ENCODE measurements at places on chromosomes 3 and 15. TPM values are rescaled to one million over a fixed set of nuclear protein-coding genes. Genes with fewer than 3 reads are reported as not detected.

SST gene
- total RNA-seq = not detected

SLC28A1 gene
- total RNA-seq = not detected

PLSCR2 gene
- not detected for total RNA-seq

LEKR1 gene
- total RNA-seq = not detected

KIF9 gene
- not detected for total RNA-seq

HERC2 gene
- 42.7 TPM for total RNA-seq

SERINC4 gene
- total RNA-seq = not detected

MYLK gene
- 196 TPM for total RNA-seq

DNA sequence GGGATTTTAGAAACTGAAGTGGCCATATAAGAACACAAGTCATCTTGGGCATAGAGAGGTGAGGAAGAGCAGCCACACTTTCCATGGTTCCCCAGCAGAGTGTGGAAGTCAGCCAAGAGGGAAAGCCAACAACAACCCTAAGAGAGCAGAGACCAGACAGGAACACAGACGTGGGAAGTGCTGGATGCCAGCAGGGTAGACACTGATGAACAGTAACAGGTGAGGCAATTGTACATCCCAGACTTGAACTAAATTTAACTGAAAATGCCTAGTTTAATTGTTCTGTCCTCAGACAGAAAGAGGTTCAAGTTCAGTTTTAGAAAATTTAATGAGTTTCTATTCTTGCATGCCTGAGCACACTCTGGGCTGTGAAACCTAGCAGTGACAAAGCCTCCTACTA is 212.1 kb downstream of the ATP8B4 start:
- no peak for DNase-seq

DNA sequence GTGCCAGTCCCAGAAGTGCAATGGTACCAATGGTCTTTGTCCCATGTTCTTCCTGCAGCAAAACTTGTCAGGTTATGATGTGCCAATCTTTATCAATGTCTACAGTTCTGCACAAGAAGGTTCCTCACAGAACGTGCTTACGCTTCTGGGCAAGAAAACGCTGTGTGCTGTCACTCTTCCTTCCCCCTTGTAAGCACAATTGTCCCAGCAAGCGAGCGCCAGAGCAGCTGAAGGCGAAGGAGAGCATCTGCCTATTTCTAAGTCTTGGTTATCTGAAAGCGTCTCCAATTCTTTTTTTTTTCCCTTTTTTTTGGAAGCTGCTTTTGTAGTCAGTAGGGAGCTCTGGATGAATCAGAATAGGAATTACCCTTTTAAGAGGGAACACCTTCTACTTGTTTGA is 514.4 kb downstream of the FGF12 start:
- DNase-seq = no peak

DNA sequence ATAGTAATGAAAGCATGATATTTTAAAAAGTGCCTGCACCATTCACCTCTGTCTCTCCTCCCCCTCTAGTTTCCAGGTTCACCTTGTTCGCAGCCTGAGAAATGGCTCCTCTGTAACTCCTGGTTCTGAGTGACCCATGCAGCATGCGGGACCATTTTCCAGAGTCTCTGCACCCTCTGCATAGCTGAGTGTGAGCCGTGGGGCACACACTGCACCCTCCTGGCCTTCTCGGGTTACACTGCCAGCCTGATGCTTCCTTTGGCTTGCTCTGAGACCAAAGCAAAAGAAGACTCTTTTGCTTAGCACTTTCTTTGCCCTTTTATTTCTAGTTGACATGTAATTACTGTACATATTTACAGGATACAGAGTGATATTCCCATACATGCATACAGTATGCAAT is 287.3 kb downstream of the GABRG3 start:
- DNase-seq = no peak

DNA sequence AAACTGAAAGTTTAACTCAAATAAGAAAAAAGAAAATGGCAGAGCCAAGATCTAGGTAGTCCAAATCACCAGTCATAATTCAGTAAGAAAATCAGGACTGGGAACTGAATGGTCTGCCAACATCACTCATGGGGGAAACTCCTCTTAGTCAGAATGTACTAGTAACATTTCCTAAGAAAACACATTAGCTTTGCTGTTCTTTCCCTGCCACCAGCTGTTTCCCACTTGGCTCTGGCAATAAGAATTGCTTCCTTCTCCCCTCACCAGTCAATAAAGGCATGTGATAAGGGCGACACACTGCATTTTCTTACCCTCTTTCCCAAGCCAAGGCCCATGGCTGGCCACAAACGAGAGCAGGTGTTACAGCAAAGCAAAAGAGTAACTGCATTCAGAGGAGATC is 46.1 kb downstream of the PIK3R4 start:
- peak; percentile 64 for DNase-seq

DNA sequence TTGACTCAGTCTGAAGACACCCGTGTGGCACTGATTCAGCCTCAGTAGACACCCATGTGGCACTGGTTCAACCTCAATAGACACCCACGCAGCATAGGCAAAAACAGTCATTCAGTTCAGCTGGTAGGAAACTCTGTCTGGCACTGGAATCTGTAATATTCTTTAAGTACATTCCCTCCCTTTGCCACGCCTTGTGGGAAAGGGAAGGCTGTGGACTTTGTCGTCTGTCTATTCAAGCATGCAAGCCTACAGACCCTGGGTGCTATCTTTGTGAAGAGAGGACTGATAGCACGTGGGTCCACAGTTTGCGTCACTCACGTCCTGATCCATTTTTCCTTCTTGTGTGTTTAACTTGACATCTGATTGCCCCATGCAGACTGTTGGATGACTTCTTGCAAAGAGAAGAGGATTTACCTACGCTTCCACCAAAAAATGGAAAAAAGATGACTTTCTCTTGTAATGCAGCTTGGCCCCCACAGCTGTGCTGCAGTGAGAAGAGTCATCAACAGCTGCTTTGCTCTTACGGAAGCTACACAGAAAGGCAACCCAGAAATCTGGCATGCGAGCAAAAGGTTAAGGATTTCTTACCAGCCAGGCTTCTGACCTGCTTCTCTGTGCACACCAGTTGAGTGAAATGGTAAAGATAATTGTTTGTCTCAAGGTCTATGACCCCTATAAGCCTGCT is 278.1 kb downstream of the ULK4 start:
- DNase-seq = no peak

GRCh38 chr3:28089527-28089897 is 151.9 kb upstream of the CMC1 start:
- no peak for DNase-seq

- DNase-seq = no peak
These were observed 20.4 kb downstream of the NSUN3 start for GRCh38 chr3:94083261-94083660.

DNA sequence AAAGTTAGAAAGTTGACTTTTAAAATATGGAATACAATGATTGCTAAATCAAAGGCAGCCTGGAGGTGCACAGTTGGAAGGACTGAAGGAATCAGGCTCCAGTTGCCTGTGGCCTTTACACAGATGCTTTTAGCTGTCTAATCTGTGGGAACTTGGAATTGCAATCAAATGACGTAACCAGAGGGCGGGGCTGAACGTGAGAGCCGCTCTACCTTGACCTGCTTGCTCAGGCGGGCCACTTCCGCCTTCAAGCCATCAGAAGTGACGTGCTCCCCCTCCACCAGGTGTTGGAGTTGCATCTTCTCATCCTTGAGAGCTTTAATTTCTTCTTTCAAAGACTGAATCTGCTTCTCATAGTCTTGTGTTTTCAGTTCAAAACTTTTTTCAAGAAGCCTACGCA is 37.7 kb upstream of the GNB5 start:
- no peak for DNase-seq

GRCh38 chr15:40084650-40085049 is 24.0 kb downstream of the BMF start:
- no peak for DNase-seq

GRCh38 chr15:83919978-83920510 is 266.1 kb downstream of the ADAMTSL3 start:
- no peak for DNase-seq

GRCh38 chr3:72250725-72251124 is 465.8 kb upstream of the PROK2 start:
- DNase-seq = no peak

DNA sequence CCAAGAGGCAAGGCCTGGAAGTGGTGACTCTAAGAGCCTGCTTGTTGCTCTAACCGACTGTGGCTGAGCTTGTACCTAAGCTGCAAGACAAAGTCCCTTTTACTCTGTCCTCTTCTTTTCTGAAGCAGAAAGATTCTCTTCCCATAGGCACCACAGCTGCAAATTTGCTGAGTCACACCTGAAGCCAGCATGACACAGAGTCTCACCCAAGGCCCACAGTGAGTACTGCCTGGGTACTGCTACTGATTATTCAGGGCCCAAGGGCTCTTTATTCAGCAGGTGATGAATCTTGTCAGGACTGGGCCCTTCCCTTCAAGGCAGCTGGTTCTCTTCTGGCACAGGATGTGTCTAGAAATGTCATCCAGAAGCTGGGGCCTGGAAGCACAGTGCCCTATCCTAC is 18.9 kb upstream of the TIGIT start:
- DNase-seq = no peak

DNA sequence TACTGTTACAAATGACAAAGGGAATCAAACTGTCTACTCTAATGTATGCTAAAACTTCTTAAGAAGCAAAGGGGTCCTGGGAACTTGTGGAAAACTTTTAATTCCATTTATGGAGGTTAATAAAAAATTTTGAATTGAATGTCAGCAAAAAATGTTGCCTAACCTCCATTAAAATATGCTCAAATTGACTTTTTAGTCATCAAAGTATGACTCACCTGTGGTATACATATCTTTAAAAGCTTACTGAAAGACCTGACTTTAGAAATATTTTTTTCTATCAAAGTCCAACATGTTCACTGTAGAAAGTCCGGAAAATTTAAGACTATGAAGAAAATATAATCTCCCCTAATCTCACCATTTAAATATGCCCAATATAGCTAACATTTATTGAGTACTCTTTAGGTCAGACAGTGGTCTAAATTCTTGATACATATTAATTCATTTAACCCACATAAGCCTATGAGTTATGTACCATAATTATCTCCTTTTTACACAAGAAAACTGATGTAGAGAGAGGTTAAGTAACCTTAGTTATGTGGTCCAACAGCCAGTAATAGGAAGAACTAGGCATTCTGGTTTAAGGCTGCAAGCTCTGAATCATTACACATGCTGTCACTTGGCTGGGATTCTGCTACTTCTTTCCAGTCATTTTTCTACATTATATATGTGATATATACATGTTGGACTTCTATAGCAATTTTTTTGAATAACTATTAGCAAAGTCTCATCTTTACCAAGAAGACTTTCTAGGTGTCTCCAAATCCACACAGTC is 83.6 kb downstream of the PDZRN3 start:
- no peak for DNase-seq

GRCh38 chr15:32878869-32879805 is 161.3 kb downstream of the GREM1 start:
- no peak for DNase-seq

GRCh38 chr3:49248840-49249227 is 28.2 kb downstream of the C3orf62 start:
- no peak for DNase-seq

GRCh38 chr15:25824618-25825017 is 38.5 kb downstream of the ATP10A start:
- DNase-seq = no peak

DNA sequence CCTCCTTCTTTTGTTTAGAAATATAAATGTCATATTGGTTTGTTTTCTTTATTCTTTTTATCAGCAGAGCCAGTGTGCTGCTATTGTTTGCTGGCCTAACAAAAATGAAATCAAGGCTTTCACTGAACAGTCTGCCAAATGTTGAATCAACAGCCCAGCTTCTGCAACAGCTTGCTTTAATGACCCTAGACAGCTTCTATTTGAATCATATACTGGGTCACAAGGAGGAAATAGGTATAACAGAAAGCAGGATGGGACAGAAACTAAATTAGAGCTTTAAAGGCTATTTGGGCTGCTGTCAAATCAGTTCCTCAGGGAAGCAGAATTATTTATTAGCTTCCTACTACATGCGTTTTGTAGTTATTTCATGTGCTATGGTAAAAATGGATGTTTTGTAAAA is 12.1 kb upstream of the DNAJC13 start:
- DNase-seq = no peak

GRCh38 chr3:113255100-113255853 is 43.9 kb downstream of the BOC start:
- DNase-seq = no peak

GRCh38 chr3:30751610-30752299 is 142.7 kb downstream of the GADL1 start:
- no peak for DNase-seq

- DNase-seq = no peak
These were observed 2.4 kb upstream of the PIK3R4 start for GRCh38 chr3:130748981-130749380.

DNA sequence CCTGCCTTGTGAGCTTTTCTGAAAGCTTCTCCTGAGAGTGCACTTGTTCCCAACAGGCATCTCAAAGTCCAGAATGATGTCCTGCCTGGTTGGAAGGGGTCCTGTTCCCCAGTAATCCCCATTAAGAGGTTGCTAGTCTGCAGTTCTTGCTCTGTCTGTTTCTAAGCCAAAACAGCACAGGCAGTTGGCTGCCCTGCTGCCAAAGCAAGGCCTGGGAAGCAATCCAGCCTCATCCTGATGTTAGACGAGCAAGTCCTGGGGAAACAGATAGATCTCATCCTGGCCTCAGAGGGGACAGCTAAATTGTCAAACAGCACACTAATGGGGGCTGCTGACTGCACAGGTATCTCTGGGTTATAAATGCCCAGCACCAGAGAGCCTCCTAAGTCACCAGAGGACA is 198.0 kb downstream of the EPHB1 start:
- DNase-seq = no peak
